ENCODE measurements at places on chromosomes 12 and 14.

DNA sequence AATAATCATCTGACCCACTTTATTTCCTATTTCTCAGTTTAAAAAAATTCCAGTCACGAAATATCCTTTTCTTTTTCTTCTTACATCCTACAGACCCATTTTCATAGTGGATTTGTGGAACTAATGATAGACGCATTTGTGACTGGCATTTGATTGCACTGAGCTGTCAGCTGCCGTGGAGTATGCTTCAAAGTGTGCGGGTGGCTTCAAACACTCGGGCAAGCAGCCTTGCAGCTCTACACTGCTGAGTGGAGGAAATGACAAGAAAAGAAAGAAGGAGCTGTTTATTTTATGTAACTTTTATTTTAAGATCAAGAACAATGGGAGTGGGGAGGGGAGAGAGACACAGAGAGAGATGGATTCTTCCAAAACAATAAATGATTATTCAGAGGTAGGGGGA, 112.8 kb upstream of the NAP1L1 start:
- DNase-seq = no peak

DNA sequence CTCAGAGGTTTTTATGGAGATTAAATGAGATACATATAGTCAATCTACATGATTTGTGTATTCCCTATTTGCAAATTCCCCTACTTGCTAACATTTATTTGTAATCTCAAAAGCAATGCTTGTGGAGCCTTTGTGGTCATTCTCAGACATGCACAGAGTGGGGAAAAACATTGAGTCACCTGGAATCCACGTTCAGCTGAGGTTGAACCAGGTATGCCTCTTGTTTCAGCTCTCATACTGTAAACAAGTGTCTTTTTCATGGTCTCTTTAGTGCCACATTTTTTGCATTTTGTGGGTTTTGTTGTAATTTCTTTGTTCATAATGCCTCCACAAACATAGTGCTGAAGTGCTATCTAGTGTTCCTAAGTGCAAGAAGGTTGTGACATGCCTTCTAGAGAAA, 181.9 kb downstream of the BCAT1 start:
- no peak for DNase-seq

GRCh38 chr12:104534857-104535248, 78.1 kb downstream of the CHST11 start:
- no peak for DNase-seq

GRCh38 chr14:81673930-81674329, 140.3 kb upstream of the SEL1L start:
- DNase-seq = no peak

GRCh38 chr12:69821456-69822159, 3.4 kb upstream of the MYRFL start:
- DNase-seq = no peak

DNA sequence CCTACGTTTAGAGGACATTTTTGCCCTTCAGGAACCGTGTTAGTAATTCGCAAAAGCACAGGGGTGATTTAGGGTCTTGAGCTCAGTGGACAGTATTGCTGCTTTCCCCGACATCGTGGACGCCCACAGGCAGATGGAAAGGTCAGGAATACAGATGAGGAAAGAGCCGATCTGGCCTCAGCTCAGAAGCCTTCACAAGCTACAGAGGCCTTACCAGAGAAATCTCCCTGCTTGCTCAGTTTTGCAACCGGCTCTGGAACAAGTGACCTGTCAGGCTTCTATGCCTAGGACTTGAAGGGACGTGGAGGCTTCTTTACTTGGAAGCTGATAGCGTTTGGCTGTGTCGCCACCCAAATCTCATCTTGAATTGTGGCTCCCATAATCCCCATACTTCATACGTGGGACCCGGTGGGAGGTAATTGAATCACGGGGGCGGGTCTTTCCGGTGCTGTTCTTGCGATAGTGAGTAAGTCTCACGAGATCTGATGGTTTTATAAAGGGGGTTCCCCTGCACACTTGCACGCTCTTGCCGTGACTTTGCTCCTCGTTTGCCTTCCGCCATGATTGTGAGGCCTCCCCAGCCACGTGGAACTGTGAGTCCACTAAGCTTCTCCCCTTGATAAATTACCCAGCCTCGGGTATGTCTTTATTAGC, 332.5 kb downstream of the MED13L start:
- DNase-seq = no peak

Data from liver (tissue), 10 donors.